ENCODE measurements at places on chromosomes 7 and 10.

- DNase-seq, result no peak
Observed at GRCh38 chr10:116866987-116867595, 17.8 kb downstream of the ENO4 start.

- DNase-seq, result peak; percentile 64
Observed at GRCh38 chr10:22666287-22667092, 47.9 kb downstream of the PIP4K2A start.

- DNase-seq, result no peak
Observed at GRCh38 chr7:38756521-38756920, 125.3 kb upstream of the AMPH start.

DNA sequence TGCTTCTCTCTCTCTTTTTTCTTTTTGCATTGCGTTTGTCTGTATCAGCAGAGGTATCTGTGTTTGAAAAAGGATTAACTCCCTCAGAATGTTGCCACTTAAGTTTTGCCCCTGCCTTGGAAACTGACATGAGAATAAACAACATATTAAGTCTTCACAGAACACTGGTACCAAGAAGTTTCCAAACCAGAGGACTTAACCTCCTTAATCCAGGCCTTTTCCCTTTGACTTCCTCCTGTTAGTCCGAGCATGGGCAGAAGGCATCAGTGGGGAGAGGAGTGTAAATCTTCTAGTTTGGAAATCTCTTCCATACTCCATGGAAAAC, 681.4 kb downstream of the LRMDA start:
- no peak for DNase-seq

DNA sequence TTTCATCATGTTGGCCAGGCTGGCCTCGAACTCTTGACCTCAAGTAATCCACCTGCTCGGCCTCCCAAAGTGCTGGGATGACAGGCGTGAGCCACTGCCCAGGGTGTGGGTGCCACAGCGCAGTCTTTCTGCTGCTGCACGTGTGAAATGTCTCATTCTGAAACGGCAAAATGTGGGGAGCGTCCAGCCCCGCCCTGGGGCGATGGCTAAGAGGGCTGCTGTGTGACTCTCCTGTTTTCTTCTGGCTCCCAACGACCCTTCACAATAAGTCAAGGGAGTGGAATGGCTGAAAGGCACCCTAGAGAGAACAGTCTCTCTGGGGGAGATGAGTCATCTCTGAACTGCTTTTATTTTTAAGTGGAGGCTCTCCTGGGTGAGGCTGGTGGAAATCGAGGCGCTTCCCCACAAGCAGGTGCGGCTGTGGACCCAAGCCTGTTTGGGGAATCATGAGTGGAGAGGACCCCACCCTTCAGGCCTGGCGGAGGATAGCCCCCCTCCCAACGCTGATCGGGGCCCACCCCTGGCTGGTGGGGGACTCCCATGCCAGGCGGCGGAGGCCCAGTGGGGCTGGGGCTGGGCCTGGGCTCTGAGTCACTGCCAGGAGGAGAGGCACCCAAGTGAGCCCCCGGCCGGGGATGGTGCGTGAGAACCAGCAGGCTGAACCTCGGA, 18.0 kb downstream of the ADAP1 start:
- DNase-seq, result no peak

DNA sequence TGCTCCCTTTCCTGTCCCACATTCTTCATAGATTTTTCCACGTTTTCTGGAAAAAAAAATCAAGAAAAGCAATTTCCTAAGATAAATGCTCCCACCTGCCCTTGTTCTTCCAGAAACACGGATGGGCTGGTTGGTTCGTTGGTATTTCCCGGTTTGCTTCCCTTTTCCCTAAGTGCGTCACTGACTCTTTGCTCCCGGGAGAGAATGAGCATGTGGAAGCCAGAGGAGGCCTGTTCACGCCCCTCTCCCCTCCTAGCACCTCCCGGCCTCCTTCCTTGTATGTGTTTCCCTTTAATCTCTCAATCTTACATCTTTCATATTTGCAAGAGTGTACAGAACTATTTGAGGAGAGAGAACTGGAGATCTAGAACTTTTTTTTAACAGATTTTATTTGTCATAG, 442.0 kb downstream of the GFRA1 start:
- DNase-seq, result no peak

Data from hematopoietic multipotent progenitor cell treated with erythropoietin and hydrocortisone succinate and interleukin-3 and kit ligand, for 15 days (in vitro differentiated cells).